ENCODE measurements at places on chromosomes 2 and 18.

DNA sequence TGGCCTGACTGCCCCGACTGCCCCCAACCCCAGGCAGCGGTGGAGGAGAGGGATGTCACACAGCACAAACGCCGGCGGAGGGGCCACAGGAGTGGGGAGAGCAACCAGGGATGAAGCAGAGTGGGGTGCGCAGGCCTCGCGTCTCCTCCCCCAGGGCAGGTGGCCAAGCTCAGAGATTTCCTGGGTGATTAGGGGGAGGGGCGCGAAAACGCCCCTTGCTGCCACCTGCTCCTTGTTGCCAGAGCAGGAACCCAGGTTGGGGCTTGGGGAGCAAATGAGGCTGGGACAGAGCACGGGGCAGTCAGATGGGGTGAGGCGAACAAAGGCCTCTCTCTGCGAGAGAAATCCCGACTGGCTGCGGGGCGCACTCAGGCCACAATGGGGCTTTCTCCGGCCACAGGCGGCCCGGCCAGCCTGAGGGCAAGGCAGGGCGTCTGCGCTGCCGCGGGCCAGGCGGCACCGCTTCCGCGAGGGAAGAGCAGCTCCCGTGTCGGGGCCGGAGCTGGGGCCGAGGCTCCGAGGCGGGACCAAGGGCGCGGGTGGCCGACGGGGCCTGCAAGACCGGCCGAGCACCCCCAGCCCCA lies 11.5 kb downstream of the TEX44 start:
- DNase-seq: peak; percentile 88

- no peak for DNase-seq
These were observed 3.3 kb downstream of the GAD1 start for GRCh38 chr2:170819680-170820664.

DNA sequence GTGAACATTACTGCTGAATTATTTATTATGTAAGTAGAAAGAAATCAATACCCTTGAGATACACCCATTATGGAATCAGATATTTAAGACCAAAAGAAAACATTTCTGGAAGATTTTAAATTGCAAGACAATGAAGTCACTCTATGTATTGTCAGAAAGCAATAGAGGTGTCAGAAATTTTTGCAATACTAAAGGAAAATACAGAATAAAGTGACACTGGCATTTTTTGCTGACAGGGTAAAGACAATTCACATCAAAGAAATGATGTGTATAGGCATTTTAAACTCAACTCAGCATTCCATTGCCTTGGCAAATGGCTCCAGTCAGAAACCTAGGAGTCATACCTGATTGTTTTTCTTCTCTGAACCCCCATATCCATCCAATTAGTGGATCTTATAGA lies 191.0 kb upstream of the PID1 start:
- no peak for DNase-seq

DNA sequence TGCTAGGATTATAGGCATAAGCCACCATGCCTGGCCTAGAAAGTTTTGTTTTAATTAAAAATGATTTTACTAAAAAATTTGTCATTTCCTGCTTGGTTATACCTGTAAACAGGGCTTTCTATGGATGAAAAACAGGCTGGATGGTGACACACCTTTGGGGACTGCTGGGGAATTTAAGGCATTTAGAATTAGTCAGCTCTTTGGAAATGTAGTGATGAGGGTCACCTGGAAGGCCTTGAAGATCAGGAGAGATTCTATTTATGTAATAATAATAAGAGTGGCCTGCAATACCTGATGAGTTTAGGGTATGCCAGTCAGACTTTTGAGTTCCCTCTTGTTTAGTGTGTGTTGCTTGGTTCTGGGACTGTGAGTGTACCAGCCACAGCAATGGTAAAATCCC lies 51.1 kb downstream of the RALBP1 start:
- no peak for DNase-seq

GRCh38 chr2:58739033-58739432 lies 497.9 kb upstream of the FANCL start:
- no peak for DNase-seq

DNA sequence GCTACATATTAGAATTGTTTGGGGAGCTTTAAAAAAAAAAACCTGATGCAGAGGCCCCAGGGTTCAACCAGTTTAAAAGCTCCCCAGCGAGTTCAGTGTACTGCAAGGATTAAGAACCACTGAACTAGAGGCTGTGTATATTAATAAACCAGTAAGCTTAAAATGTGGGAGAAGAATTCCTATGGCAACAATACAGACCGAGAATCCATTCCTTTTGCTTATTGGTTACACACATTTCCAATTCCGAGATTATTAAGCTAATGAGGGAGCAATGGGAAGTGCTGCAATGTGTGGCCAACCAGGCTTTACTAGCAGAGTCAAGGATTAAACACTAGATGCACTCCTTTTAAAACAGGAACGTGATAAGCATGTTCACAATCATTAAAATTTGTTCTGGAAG lies 204.4 kb downstream of the TDRD15 start:
- DNase-seq: no peak

DNA sequence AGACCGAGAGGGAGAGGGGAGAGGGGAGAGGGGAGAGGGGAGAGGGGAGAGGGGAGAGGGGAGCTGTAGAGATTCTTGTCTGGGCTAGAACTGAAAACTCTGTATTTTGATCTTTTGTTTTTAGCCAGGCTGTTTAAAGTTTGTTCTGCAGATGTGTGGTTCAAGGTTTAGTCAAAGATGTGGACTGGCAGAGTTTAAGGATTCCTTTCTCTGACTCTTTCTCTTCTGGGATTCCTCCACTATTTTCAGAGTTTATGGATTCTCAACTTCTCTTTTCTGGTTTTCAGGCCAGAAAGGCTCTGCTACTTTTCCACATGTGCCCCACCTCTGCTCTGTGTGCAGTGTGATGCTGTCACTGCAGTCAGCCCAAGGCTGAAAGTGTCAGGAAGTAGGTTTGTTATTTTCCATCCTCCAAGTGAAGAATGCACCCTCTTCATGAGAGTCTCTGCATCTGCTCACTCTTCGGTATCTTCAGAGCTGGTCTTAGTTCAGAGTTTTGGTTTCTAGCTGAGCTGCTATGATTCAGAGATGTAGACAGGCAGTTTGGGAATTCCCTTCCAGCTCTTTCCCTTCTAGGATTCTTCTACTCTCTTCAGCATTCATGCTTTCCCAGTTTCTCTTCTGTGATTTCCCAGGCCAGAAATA lies 130.9 kb upstream of the SMAD7 start:
- no peak for DNase-seq

GRCh38 chr2:50402654-50402960 lies 629.3 kb downstream of the NRXN1 start:
- DNase-seq: no peak

GRCh38 chr2:205076405-205076804 lies 531.1 kb downstream of the PARD3B start:
- no peak for DNase-seq

DNA sequence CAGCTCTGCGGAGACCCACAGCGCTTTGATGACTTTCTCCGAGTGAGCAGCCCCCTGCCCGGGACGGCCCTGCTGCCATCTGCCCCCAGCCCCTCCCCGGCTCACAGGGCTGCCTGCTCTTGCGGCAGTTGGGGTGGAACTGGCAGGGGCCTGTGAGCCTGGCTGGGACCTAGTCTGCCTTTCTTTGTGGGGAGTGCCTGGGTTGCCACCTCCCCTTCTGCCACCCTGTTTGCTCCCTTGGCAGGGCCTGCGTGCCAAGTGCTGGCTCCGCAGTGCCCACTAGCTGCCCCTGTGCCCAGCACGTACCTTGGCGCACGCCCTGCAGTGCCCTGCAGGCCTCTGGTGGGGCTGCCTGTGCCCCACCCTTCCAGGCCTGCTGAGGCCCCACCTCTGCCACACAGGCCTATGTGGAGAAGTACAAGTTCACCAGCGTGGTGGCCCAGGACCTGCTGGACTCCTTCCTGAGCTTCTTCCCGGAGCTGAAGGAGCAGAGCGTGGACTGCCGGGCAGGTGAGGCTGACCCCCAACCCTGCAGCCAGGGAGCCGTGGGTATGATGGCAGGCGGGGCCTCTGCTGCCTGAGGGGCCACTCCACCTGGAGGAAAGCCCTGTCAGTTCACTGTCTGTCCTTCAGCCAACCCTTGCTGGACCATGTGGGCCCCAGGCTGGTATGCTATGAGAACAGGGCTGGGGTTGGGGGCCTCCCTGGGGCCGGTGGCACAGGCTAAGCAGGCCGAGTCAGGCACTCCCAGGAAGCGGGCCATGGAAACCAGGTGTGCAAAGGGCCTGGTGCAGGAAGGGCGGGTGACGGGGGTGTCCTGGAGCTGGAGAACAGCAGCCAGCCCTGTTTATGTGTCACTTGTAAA lies 7.0 kb downstream of the RNPEPL1 start:
- DNase-seq: no peak

GRCh38 chr2:43133708-43134570 lies 92.5 kb downstream of the ZFP36L2 start:
- peak; percentile 83 for DNase-seq

GRCh38 chr2:199739413-199740110 lies 111.4 kb downstream of the FTCDNL1 start:
- DNase-seq: peak; percentile 81

DNA sequence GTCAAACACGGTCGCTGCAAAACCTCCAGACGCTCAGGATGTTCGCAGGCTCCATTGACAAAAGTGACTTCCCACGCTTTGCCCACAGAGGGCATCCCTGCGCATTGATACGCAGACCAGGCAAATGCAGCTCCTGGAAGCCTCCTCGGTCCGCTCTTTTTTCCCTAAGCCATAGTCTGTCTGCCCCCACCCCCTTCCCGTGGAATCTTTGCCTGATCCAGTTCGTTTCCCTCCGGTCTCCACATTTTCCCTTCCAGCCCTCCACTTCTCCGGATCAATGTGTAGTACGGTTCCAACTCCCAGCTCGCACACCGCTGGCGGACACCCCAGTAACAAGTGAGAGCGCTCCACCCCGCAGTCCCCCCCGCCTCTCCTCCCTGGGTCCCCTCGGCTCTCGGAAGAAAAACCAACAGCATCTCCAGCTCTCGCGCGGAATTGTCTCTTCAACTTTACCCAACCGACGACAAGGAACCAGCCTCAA lies at the start of gene DCC:
TSS of gene DCC (plus strand) at position 307 of the 481 bp plus-strand sequence. CDS start 591 bp downstream, outside the sequence.
- peak; percentile 84 for DNase-seq

DNA sequence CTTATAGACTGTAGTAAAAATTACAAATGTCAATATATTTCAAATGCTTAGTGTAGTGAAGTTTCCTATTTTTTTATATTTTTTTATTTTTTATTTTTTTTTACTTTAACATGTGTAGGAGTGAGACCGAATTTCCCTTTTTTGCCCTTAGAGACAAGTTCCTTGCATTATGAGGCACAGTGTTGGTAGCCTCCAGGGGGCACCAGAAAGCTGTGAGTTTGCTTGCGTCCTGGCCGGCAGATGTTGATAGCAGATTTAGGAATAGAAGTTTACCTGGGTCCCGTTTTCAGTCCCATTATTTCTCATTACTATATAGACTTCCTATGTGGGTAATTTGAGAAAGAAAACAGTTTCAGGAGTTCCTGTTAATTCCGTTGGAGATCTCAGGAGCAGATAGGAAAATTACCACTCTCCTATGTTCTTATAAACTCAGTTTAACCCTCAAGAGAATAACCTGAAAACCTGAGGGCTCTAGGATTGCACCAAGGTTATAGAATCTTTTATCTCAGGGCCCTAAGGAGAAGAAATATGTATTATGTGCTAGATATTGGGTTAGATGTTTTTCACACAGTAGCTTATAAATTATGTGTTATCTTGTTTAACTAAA lies 157.5 kb upstream of the SESTD1 start:
- peak; percentile 88 for DNase-seq

- DNase-seq: no peak
These were observed 122.1 kb downstream of the EML6 start for GRCh38 chr2:54845514-54845913.

DNA sequence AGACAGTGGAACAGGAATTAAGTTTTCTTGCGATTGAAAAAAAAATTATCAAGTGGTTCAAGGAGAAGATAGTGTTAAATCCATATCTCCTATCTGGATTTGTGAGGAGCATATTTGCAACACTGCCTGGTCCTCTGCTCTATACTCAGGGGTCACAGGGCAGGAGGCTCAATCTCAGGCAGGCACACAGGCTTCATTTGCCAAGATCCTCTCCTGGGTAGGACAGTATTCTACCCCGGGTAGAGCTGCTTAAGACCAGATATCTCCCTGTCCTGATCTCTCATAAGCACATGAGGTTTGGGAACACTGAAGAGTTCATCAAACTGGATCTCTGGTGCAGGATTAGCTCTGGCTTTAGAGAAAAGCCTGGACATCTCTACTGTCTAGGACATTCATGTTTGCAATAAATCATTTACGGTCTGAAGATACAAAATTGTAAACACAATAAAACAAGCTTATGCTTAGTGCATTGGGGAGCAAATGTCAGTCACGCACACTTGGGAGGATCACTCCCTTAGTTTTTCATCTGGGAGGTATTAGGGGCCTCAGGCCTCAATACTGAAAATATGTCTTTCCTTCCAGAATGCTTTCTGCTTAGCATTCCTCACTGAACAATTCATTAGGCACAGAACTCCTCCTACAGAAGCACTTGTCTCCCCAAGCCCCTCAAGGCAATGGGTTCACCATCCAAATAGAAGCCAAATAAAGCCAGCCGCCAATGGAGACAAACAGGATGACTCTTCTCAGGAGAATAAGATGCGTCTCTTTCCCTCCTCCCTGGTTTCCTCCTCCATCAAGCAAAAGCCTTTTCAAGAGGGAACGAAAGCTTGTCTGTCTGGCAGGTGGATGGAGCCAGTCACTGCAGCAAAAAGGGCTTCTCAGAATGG lies 34.1 kb upstream of the LCLAT1 start:
- DNase-seq: peak; percentile 43

- DNase-seq: no peak
These were observed 191.0 kb downstream of the NEDD4L start for GRCh38 chr18:58235001-58235436.

- no peak for DNase-seq
These were observed 193.8 kb downstream of the IKZF2 start for GRCh38 chr2:212957624-212958023.

- DNase-seq: no peak
These were observed 596.4 kb downstream of the NYAP2 start for GRCh38 chr2:225995796-225996461.

GRCh38 chr2:72757177-72757775 lies 68.6 kb downstream of the EXOC6B start:
- DNase-seq: peak; percentile 53

- DNase-seq: no peak
These were observed 26.2 kb upstream of the SPOPL start for GRCh38 chr2:138475277-138475776.

- DNase-seq: no peak
These were observed 40.8 kb upstream of the MYO1B start for GRCh38 chr2:191204433-191204832.

Data from stomach (tissue), 19 donors.